ENCODE measurements at places on chromosomes 1 and 21.

GRCh38 chr1:24765308-24765988 lies 20.2 kb downstream of the CLIC4 start:
- DNase-seq, result no peak

- no peak for DNase-seq
Measured at GRCh38 chr1:88039240-88039639, 644.8 kb upstream of the PKN2 start.

DNA sequence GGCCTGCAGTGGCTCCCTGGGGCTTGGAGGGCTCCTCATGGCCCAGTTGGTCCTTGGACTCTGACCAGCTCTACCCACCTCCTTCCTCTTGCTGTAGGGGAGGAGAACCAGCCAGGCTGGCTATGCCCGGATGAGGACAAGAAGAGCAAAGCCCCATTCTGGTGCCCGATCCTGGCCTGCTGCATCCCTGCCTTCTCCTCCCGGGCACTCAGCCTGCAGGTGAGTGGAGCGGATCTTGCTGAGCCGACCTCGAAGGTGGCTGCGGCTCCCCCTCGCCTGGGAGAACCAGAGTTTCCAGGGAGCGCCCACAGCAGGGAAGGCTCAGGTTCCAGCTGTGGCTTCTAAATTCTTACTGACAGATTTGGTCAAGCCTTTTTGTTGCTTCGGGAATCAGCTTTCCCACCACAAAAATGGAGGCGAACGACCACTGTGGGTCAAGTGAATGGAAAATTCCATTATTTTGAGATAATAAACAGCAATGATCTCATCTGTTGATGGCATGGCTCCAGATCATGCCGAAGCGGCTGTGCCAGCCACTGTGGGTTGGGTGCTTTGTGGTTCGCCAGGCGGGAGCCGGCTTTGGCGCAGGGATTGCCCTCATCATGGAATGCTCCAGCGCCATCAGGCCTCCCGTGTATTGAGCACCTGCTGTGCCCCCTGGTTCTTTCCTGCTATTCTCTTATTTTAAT lies 106.5 kb upstream of the ACTL8 start:
- DNase-seq, result no peak

- peak; percentile 75 for DNase-seq
Measured at GRCh38 chr1:230867903-230868735, at the start of gene C1orf198. Gene C1orf198, minus strand, starts transcription at chr1:230868521. Its CDS starts 9 bp downstream, at chr1:230868512.

DNA sequence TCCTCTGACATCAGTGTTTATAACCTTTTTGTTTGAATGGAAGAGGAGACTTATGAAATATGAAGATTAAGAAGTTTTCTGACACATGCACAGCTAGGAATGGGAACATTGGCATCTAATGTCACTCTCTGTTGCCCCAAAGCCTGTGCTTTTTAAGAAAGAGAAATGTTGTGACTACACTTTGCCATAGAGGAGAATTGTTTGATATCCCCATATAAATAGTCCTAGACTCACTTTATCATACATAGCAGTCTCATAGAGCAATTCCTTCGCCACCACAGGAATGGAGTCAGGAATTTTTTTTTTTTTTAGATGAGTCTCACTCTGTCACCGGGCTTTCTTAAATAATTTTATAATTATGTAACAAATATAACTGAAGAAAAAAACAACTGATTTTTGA lies 1.5 kb downstream of the KRTAP21-3 start:
- DNase-seq, result no peak

GRCh38 chr1:226216056-226216455 lies 7.4 kb upstream of the MIXL1 start:
- DNase-seq, result no peak

- no peak for DNase-seq
Measured at GRCh38 chr1:180192172-180192571, 37.5 kb downstream of the QSOX1 start.

- no peak for DNase-seq
Measured at GRCh38 chr1:114457675-114458236, 53.2 kb downstream of the TRIM33 start.

- no peak for DNase-seq
Measured at GRCh38 chr1:165371588-165372225, 15.2 kb upstream of the LMX1A start.

- no peak for DNase-seq
Measured at GRCh38 chr1:119565131-119565772, 58.2 kb downstream of the HSD3B1 start.

DNA sequence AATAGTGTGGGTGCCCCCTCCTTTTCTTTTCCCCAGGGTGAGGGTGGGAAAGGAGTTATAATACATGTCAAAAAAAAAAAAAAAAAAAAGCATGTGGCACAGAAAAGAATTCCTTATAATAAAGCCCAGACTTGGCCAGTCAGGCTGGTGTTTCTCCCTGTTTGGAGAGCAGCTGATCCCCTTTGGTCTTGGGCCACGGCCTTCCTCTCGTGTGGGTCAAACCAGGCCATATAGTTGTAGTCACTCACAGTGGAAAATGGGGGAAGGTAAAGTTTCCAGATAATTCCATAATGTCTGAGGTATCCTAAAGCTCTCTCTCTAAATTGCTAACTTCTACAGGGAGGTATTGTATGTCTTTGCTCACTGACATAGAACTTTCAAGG lies 22.0 kb downstream of the CLIC6 start:
- DNase-seq, result no peak

DNA sequence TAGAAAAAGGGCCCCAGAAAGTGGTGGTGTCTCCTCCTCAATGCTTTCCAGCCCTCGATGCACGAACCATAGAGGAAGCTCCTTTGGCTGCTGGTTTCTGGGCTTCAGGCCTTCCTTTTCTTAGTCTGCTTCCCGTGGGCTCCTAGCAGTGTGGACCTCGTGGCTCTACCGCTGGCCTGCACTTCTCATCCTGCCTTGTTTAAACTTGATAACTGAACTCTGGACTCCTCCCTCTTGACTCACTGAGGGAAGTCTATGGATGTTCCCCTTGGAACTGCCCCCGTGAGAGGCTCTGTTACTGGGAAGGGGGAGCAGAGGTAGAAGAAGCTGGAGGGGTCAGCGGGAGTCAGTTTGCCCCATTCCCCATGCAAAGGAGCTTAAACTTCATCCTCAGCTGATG lies 75.3 kb upstream of the WDR26 start:
- no peak for DNase-seq

DNA sequence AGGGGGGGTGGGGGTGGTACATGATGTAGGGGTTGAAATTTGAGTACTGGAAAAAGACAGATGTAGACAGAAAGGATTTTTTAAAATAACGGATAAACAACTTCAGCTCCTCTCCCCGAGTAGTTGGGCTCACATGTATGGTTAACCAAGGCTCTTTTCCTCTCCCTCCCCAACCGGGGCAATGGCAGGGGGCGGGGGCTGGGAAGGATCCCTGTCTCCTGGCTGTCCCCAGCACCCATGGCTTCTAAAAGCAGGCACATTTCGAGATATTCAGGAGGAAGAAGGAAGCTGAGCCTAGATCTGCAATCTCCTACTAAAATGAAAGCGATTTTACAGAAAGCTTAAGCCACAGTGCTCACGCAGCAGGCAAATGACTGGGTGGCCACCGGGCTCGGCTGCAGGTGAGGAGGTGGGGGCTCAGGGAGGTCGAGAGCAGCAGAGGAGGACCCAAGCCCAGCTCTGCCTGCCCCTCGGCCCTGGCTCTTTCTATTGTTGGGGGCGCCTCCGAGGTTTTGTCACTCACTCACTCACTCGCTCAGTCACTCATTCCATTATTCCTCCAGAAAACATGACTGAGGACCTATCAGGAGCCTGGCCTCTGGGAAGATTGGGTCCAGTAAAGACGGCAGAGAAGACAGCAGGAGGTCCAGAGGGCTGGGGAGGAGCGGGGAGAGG lies 573.3 kb downstream of the PTPRU start:
- DNase-seq, result no peak

GRCh38 chr21:42225571-42226155 lies 6.7 kb downstream of the ABCG1 start:
- no peak for DNase-seq

GRCh38 chr1:211737115-211738035 lies 62.0 kb upstream of the NEK2 start:
- DNase-seq, result no peak

DNA sequence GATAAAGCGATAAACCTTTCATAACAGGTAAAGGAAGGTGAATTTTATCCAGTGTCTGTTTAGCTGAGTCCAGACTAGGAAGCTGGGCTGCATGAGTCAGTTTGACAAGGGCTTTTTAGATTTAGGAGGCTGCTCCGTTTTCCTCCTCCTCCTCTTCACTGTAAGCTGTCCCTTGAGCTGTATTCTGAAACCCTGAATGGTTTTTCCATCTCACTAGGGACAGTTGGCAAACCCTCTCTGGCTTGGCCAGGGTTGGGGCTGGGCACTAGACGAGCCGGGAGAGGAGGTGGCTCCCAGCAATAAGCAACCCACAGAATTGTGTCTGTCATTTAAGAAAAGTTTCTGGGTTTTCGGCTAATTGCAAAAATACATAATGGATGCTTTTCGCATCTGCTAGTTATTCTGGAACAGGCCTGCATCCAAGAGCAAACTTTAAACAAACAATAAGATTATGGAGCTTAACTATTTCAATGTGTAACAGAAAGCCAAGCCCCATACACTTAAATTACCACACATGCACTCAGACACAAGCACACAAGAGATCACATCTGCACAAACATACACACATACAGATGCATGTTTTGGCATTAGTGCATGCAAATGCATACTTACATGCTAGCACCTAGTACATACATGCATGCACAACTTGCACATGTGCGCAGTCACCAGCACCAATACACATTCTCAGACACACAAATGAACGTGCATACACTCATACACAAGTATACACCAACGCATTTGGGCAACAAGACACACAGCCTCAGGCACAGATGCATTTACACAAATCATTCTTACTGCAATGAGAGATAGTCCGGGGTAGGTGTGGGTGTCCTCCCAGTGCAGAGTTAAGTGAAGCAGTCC lies 27.8 kb upstream of the FOXE3 start:
- DNase-seq, result no peak
